ENCODE measurements at places on chromosomes 5 and 9.

DNA sequence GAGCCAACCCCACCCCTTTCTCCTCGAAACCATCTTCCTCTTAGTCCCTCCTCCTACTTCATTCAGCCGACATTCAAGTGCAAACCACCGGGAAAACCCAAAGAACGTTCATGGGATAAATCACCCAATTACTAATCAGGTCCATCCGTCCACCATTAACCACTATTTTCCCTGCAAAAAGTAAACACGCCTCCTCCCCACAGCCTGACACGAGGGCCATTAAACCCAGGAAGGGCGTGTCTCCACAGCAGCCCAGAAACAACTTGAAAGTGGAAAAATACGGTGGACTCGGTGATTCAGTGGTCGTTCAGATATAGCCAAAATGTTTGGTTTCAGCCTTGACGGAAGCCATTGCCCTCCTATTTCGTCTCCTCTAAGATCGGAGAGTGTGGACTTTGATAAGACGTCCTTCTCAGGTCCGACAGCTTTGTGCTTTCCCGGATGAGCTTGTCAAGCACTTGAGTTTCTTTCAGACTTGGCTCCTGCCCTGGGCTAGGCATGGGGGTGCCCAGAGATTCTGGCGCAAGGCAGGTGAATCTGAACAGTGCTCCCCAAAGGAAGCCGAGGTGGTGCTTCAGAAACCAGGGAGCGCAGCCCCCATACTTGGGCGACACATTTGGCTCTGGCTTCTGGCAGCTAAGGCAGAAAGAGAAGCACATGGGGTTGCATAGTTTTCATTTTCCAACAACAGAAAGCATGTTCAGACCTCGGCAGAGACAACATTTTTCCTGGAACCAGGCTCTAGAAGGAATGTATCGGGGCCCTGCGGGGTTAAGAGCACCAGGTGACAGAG, 56.6 kb downstream of the SMIM23 start:
- DNase-seq: no peak

DNA sequence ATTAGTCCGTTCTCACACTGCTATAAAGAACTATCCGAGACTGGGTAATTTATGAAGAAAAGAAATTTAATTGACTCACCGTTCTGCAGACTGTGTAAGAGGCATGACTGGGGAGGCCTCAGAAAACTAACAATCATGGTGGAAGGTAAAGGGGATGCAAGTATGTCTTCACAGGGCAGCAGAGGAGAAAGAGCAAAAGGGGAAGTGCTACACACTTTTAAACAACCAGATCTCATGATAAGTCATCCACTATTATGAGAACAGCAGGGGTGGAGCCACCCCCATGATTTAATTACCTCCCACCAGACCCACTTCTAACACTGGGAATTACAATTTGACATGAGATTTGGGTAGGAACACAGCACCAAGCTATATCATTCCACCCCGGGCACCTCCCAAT, 26.6 kb downstream of the FST start:
- no peak for DNase-seq

DNA sequence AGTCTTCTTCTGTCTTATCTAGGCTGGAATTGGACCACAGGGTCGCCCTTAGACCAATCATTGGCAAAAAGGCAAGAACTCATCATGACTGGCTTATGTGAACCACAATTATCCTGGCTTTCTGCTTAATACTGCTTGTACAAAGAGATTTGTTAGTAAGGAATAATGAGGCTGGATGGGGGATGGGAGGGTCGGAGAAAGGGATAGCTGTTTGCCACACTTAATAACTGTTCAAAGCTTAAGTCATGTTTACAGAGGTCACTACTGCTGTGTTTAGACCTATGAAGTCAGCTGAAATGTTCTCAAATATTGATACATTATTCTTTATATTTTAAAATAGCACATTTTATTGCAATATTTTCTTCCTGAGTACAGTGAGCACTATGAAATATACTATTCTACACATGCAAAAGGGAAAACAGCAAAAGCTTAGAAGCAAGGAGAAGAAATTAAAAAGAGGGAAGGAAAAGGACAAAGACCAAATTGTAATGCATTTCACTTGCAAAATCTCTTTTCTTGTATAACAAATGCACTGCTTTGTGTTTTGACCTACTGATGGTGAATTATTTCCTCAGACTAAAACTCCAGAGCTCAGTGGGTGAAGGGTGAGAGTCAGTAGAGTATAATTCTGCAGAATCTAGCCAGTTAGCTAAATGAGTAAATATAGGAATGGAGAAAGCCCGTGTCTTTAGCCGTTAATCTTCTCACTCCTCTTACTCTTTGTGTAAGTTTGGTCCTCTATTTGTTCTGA, 404.9 kb upstream of the ZNF608 start:
- DNase-seq: no peak

DNA sequence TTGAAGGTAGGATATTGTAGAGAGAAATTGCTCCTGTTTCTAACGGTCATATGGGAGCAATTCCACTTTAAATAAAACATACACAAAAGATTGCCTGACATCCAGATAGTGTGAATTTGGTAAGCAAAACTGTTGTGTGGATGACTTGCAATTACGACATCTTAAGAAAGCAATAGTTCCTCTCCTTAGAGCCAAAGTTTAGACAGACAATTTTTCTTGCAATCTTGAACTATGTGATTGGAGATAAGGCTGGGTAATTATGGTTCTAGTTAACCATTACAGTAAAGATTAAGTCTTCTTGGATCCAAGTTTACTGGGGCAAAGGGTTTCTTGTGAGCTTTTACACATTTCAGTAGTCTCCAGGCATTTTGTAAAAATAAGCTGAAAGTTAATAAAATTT, 1080.6 kb upstream of the CDH6 start:
- no peak for DNase-seq

DNA sequence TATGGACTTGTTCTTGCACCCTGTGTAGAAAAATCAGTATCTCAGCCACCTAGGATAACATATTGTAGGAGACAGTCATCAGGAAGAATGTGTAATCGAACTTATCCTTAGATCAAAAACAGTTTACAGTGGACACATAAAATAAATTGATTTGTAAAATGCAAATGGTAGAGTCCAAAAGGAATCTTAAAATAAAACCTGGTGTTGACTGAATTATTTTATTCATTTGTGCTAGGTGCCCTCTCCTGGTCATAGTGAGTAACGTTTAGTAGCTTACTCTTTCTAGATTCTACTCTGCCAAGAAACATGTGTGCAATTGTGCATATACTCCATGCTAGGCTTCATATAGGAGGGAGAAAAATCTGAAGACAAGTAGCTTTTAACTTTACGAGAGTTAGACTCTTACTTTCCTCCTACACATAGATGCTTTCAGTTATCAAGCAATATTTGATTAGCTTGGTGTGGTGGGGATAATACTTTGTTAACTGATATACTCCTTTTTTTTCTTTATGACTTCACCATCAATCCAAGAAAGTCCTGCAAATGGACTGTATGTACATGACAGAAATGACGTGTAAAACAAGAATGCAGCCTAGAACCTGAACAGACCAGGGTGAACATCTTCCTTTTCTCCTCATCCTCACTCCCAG, 23.7 kb upstream of the LOX start:
- DNase-seq: no peak
